ENCODE measurements at places on chromosomes 16 and 17. TPM values are rescaled to one million over a fixed set of nuclear protein-coding genes. Genes with fewer than 3 reads are reported as not detected.

GRCh38 chr16:252366-253337 lies 18.0 kb downstream of the FAM234A start:
- H3K36me3 ChIP-seq = peaks cover 9% of the 10 kb centered on the region
- peak overlapping the region; percentile 35 for H3K27ac ChIP-seq
- H3K27me3 ChIP-seq = no peaks in the 10 kb centered on the region
- DNase-seq = no peak
- peaks cover 3% of the 10 kb centered on the region for H3K4me1 ChIP-seq

GRCh38 chr17:81858170-81858966 lies 2.0 kb downstream of the P4HB start:
- peaks cover 28% of the 10 kb centered on the region for H3K4me1 ChIP-seq
- H3K27me3 ChIP-seq = peaks cover 9% of the 10 kb centered on the region
- H3K4me3 ChIP-seq = peak overlapping the region; percentile 92
- no peak for DNase-seq
- H3K27ac ChIP-seq = no peak overlapping the region
- H3K36me3 ChIP-seq = peaks cover 7% of the 10 kb centered on the region

- no peaks in the 10 kb centered on the region for H3K27me3 ChIP-seq
- no peak overlapping the region for H3K4me3 ChIP-seq
- H3K27ac ChIP-seq = no peak overlapping the region
Observed at GRCh38 chr17:31200287-31200686, 96.8 kb downstream of the OMG start.

MCRIP2 gene
- total RNA-seq = 17.6 TPM

GRB7 gene
- not detected for total RNA-seq

GRCh38 chr16:2499890-2500429 lies 13.8 kb upstream of the ATP6V0C start:
- H3K27ac ChIP-seq = no peak overlapping the region
- H3K4me3 ChIP-seq = no peak overlapping the region
- H3K4me1 ChIP-seq = peaks cover 7% of the 10 kb centered on the region
- no peak for DNase-seq

- no peaks in the 10 kb centered on the region for H3K36me3 ChIP-seq
- no peak for DNase-seq
- H3K4me3 ChIP-seq = no peak overlapping the region
- no peaks in the 10 kb centered on the region for H3K4me1 ChIP-seq
- H3K27ac ChIP-seq = no peak overlapping the region
Observed at GRCh38 chr17:2909846-2910234, 113.6 kb downstream of the RAP1GAP2 start.

CLEC18C gene
- total RNA-seq = 0.73 TPM
